ENCODE measurements at places on chromosomes 16 and 17.

GRCh38 chr17:70181866-70182265 is 12.5 kb downstream of the KCNJ2 start:
- DNase-seq: no peak

DNA sequence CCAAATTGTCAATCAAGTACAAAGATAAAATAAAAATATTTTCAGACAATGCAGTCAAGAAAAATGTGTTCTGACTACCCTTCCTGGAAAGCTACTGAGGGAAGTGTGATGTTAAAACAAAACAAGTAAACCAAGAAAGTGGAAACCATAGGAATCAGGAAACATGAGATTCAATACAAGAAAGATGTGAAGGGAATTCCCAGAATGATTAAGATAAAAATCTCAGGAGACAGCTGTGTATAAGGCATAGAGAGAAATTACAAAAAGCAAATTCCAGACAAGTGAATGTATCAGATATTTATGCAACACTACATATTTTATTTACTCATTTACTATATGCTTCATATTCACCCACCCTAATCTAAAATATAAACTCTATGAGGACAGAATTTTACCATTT is 32.2 kb downstream of the TRIM37 start:
- DNase-seq: no peak

- peak; percentile 68 for DNase-seq
Measured at GRCh38 chr16:57795431-57795878, 6.8 kb downstream of the KIFC3 start.

DNA sequence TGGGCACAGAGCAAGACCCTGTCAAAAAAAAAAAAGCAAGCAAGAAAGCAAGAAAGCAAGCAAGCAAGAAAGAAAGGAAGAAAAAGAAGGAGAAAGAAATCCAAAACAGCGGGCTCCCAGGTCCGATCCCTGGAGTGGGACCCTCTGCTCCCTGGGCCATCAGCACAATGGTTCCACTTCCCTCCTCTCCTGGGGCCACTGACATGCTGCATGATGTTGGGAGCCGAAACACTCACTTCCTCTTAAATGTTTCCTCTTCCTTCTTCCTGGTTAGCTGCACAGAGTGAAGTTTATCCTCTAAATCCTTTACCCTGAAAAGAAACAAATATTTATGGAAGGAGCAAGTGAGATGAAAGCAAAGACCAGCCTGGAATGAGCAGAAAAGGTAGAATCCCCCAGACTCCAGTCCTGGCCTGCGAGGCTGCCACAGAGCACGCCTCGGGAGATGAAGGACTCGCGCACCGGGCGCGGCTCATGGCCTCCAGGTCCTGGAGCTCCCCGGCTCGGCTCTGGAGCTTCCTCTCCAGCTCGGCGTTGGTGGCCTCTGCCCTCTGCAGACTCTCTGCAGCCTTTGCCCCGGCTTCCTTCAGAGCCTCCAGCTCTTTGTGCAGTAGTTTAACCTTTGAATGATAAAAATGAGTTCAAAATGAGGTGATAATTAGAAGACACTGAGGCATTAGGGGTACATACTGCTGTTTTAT is 19.0 kb downstream of the CCDC57 start:
- DNase-seq: no peak

DNA sequence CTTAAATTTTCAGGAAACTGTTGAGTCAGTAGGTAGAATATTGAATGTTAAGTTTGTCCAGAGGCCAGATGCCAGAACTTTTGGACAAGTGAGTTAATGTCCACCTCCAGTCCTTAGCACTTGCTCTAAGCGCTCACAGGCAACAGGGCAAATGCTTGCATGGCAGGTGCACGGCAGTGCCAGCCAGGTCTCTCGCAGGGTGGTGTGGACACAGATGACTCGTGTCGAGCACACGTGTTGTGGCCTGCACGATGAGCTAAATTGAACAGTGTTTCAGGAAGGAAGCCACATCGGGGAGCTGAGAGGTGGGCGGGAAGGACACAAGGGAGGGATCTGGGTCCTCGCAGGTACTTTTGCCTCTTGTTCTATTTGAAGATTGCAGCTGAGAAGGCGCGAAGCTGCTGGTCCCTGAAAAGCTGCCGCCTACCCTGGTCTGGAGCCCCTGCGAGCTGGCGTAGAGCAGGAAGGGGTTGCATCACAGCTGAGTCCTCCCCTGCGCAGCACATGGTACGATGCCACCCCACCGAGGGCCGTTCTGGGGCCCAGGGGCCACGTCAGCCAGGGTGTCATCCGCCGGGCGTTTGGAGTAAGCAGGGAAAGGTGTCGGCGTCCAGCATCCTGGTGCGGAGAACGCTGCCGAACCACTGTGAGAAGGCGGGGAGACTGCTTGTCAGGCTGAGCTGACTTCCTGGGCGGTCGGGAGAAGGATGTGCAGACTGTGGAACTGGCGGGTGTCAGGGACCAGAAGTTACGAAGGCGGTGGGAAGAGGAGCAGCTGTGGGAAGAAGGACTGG is 6.3 kb downstream of the RAB40C start:
- no peak for DNase-seq

DNA sequence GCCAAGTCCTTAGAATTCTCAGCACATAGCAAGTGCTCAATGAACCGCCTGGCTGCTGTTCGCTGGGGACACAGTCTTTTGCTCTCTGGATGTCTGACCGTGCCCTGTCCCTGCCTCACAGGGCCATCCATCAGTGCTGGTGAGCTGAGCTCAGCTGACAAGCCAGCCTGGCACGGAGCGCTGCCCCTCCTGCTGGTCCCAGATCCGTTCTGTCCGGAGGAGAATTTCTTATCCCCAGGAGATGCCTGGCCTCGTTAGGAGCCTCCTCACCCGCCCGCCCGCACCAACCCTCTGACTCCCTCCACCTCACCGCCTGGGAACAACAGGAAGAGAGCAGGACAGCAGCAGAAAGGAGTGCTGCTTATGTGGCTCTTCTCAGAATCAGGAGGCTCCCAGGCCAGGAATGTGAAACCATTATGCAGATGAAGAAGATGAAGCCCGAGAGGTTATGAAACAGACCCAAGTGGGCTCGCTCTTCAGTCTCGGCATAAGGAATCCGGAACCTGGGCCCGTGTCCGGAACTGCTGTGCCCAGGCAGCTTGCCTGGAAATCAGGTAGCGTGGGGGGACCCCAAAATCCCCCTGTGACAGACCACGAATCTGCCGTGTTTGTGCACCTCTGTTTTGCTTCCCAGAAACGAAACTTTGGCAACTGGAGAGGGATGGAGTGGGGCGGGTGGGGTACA is 28.8 kb upstream of the RMI2 start:
- peak; percentile 57 for DNase-seq

GRCh38 chr16:6602405-6602804 is 730.2 kb upstream of the RBFOX1 start:
- DNase-seq: no peak

DNA sequence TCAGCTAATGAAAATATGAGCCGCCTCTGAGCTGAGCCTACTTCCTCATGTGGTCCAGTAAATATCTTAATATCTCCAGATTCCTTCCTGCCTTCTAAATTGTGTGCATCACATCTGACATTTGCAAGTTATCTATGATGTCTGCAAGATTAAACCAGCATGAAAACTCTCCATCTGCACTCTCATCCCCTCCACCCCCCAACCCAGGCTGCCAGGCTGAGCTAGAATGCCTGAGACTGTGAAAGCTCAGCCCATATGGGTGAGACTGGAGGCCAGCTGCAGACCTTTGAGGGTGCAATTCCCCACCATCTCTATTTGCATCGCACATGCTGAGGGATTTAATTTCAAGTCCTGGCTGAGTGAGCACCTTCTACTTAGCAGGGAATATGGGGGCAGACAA is 82.8 kb downstream of the ASIC2 start:
- DNase-seq: no peak

GRCh38 chr16:85668676-85669424 is 19.9 kb downstream of the GINS2 start:
- no peak for DNase-seq

DNA sequence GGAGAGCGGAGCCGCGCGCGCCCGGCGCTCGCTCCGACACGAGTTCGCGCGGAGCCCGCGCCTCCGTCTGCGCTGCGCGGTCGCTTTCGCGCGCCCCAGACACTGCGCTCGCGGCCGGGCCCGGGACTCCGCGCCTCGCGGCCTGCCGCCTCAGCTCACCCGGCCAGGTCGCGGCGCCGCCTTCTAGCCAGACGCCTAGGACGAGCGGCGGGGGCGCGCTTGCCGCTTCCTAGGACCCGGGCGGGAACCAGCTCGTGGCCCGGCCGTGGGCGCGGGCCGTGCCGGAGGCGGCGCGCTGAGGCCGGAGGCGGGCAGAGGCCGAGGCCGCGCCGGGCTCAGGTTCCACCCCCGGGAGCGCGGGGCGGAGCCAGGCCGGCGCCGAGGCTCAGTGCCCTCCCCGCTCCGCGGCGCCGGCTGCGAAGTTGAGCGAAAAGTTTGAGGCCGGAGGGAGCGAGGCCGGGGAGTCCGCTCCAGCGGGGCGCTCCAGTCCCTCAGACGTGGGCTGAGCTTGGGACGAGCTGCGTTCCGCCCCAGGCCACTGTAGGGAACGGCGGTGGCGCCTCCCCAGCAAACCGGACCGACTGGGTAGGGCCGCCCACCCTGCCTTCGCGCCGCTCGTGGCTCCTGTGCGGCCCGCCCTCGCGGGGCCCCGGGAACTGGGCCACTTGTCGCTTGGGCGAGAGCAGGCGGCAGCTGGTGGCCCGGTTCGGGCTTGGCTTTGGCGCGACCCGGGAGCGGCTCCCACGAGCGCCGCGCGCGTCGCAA is at the start of gene SPHK1:
SPHK1 (plus strand) TSS at position 388 of the 765 bp plus-strand sequence. CDS start 1,036 bp downstream, outside the sequence.
- DNase-seq: peak; percentile 88

DNA sequence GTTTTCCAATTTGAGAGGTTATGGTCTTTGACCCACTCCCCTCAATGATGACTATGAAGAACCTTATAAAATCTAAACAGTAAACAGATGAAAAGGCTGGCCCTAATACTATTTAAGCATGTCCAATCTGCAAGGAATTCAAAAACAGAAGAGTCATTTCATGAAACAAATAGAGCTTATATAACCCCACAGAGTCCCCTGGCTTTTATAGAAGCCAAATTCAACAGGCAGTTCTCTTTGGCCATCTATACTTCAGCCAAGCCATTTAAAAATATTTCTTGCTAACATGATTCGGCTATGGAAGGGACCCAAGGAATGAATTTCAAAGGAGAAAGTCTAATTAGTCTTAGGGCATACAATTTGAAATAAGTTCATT is 43.4 kb downstream of the SPOP start:
- no peak for DNase-seq

DNA sequence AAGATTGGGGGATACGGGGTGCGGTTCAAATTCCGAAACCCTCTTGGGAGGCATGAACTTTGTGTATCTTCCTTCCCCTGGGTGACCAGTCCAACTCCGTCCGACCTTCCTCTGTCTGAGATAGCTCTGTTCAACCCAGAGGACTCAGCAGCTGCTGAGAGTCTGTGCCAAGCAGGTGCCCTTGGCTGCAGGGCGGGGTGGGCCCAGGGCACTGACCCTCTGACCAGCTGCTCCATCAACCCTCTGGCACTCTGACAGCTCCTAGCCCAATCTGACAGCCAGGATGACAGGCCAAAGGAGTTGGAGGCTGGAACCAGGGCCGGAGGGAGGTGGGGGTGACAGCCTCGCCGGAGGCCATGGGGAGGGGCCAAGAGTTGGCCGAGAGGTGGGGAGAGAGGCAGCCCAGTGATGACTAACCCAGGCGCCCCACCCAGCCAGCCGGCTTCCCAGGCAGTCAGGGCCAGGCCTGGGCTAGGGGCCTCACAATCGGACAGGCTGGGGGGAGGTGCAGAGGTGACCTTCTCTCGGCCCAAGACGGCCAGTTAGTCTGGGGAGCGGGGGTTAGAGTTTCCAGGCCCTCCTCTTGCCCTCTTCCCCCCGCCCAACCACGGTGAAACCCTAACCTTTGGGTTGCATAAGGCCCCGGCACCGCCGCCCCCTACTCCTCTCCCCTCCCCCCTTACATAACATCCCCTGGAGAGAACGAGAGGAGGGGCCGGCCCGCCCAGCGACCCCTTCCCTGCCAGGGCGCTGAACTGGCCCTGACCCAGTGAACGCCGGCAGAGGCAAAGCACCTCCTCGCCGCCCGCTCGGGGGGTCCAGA is 5.0 kb upstream of the TLCD2 start:
- DNase-seq: peak; percentile 61

DNA sequence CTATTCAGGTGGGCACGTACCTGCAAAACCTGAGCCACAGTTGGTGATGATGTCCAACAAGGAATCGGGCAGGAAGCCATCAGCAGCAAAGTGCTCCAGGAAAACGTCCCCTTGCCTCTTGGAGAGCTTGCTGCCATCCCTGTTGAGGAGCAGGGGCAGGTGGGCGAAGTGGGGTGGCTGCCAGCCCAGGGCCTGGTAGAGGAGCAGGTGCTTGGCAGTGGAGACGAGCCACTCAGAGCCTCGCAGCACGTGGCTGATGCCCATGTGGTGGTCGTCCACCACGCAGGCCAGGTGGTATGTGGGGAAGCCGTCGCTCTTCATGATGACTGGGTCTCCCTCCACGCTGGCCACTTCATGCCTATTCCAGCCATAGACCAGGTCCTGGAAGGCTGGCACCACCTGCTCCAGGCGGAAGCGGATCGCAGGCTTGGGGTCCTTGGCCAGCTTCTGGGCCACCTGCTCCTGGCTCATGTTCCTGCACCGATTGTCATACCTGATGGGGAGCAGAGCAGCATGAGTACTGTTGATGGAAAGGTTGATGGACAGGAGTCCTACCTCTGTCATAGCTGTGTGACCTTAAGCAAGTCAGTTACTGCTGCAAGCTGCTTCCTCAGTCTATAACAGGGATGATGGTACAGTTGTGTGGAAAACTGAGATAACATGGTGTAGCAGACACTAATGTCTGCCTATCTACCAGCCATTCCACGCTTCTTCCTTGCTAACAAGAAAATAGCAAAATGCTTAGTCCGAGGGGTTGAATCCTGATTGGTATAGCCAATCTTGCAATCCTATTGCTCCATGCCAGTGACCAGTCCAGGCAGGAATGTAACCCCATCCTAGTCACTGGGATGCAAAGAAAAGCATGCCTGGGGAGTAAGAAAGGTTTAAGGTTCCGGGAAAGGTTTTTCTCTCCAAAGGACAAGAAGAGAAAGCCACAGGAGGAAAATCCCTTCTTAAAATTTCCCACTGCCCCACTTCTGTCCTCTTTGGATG is 22.0 kb downstream of the EARS2 start:
- DNase-seq: no peak

- peak; percentile 54 for DNase-seq
Measured at GRCh38 chr17:48726114-48726915, 2.2 kb downstream of the HOXB13 start.

DNA sequence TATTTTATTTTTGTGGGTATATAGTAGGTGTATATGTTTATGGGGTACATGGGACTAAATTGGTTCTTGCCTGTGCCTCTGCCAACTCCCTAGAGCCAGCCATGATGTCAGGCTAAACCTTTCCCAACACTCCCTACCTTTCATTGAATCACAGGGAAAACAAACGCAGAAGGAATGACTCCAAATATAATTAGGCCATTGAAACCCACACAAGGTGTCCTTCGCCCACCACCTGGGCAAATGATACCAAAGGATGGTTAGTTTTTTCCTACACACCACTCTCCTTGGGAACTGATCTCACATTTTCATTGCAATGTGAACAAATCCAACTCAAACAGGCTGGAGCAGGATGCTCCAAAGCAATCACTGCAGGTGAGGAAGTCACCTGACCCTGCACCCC is 27.5 kb downstream of the WSB1 start:
- DNase-seq: no peak

- DNase-seq: no peak
Measured at GRCh38 chr17:49836111-49837030, 11.5 kb downstream of the TAC4 start.
